Activated CD8-positive, alpha-beta memory T cell treated with anti-CD3 and anti-CD28 coated beads for 48 hours (primary cell): ENCODE measurements at places on chromosomes 1 and 21.

GRCh38 chr1:90045853-90046563 is 51.1 kb downstream of the ZNF326 start:
- DNase-seq, result no peak

- no peak for DNase-seq
Measured at GRCh38 chr1:151002611-151003010, 4.1 kb downstream of the MINDY1 start.

DNA sequence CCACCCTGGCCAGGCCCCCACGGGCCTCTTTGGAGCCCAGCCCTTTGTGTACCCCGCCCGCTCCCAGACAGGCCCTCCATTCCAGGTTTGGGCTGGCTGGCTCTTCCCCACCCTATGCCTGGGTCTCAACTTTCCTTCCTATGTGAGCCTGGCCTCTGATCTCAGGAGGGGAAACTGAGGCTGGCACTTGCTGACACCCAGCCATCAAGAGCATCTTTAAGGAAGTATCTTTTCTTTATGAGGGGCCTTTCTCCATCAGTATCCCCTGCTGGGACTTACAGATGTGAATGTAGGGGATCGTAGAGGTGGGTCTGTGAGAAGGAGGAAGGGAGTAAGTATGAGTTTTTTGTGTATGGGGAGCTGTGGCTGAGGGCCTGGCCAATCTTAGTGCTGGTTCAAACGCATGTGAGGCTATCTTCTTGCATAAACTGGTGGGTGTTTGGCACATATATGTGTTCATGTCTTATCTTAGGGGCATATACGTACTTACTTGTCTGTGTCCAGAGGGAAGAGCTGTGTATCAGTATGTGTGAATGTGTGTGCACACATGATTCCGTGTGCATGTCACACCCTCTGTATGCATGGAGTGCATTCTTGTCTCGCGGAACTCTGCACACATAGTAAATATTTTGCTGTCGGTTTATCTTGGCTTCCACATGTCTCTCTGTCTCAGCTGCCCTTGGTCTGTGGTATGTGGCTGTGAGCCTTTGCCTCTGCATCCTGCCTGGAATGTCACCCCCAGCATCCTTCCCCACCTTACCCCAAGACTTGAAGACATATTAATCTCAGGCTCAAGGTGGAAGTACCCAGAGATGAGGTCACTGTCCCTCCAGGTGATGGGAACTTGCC is 5.4 kb downstream of the NECTIN4 start:
- DNase-seq, result no peak

- no peak for DNase-seq
Measured at GRCh38 chr1:223669003-223669795, 3.7 kb upstream of the CAPN8 start.

DNA sequence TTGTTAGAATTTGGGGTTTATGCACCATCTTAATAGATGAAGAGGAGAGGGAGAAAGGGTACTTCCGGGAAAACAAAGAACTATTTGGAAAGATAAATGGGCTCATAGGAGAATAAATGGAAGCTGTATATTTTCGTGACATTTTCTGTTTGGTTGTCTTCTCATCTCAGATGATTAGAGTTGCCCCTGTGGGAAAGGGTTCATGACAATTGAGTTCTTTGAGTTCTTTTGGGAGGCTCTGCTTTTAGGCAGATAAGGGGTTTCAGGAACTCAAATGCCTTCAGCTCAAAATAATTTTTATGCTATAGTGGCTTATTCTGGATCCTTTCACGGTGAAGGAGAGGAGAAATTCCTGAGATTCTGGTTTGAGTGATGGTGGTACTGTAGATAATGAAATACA is 63.6 kb downstream of the CAMTA1 start:
- no peak for DNase-seq
